ENCODE measurements at places on chromosomes 4 and X.

GRCh38 chr4:52574036-52574435, 85.1 kb downstream of the USP46 start:
- no peak for DNase-seq

GRCh38 chr4:110869114-110869513, 246.2 kb upstream of the PITX2 start:
- no peak for DNase-seq

DNA sequence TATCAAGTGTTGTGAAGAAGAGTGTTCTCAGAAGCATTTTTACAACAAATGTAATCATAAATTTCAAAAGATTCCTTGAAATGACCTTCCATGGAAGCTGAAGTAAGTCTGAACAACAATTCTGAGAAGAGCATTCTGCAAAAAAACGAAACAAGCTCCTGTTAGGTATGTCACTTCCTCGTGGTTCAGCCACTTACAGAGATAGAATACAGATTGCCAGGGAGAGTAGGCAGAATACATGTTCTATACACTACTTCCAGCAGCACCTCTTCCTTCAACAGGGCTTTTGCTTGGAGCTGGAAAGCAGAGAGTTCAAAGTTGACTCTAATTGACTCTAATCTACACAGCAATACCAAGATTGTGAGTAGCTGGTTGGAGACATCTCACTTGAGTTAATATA, 274.5 kb downstream of the ADGRA3 start:
- DNase-seq: no peak

- no peak for DNase-seq
Measured at GRCh38 chr4:141933978-141934377, 297.6 kb downstream of the IL15 start.

- no peak for DNase-seq
Measured at GRCh38 chr4:1239950-1240307, 9.0 kb downstream of the CTBP1 start.

DNA sequence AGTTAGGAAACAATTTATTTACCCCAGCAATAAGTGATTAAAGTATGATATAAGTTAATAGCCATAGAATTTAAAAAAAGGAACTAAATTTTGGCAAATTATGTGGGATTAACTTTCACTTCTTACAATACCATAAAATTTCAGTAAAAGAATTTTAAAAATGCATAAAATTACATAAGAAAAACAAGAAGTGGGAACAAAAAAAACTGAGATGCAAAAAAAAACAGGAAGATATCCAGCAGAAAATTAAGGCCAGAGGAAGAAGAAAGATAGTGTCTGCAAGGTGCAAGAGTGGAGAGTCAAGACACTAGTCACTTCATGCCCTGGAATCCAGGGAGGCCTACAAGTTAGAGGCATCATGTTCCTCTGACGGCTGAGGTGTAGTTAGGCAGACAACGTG, 184.2 kb downstream of the GASK1B start:
- DNase-seq: no peak

DNA sequence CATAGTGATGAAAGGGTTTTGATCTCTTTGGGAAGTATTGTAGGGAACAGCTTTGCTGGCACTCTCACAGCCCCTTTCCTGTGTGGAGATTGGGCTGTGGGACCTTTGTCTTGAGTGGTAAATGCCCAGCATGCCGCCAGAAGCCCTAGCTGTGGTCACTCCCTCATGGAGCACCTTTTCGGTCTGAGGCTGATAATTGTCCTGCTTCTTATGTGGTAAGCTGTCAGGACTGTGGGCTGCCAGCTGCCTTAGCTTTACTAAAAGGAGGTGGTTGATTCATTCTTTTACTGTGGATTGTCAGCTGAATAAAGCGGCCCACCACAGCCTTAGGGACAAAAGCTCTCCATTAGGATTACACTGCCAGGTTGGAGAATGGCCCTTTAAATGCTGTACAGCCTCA, 7.1 kb downstream of the PASD1 start:
- no peak for DNase-seq

DNA sequence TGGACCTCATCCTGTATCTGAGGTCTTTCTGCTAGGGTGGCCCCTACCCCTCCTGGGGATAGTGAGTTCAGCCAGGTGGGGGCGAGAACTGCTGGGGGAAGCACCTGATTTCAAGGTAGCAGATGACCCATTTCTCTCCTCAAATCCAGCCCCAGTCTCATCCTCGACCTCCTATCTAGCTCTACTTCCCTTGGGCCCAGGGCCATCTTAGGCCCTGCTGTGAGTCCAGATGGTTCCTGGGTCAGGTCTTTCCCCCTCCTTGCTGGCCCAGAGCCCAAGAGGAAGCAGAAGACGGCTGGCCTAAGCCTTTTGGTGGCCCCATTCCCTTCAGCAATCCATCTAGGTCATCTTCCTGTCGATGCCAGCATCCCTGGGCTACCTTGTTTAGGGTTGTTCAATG, 3.3 kb downstream of the CDK16 start:
- no peak for DNase-seq

- DNase-seq: no peak
Measured at GRCh38 chrX:118519411-118520215, 24.0 kb downstream of the DOCK11 start.

DNA sequence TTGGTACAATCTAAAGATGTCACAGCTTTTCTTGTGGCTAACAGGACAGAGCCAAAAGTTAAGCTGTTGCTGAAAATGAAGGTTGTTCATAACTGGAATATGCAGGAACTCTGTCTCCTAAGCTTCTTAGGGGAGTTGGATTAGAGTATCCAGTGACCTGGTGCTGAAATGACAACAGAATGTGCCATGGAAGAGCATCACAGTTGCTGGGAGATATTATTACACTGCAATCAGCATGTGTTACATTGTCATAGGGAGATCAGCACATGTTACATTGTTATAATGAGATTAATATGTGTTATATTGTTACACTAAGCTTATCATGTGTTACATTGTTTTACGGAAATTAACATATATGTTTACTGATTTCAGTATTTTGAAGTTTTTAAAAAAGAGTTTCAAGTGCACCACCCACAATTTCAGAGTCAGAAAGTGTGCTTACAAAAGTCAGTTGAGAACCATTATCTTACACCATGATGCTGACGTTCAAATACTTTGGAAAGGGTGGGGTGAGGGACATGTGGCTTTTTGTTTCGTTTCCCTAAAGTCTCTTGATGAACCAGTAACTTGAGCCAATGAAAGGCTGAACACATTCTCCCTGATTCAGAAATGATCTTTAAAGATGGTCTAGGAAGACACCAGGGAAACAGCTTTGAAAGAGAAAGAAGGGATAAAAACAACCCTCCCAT, 113.4 kb downstream of the DRD5 start:
- DNase-seq: peak; percentile 2

GRCh38 chrX:150694738-150695410, 1.7 kb downstream of the MTMR1 start:
- DNase-seq: peak; percentile 27

DNA sequence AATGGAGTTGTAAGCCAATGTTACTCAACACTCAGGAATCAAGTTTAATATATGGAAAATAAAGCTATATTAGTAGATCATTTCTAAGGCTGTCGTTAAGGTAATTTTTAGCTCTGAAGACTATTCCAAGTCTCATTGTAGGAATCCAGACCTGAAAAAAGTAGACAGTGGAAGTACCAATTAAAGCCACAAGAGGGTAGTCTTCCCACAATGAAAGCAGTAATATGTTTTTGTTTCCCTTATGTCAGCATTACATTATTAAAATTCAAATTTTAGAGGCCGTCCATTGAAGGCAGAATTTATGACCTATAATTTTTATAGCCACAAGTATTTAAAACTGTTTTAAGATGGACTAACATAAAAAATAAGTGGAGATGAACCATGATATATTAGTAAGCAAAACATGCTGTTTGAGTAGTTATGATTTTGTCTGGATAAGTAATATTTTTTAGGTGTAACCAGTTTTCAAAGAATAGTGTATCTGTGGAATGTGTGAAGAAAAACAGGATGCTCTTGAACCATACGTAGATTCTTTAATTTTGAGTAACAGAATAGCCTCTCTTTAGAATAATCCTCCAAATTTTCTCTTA, 372.6 kb upstream of the TECRL start:
- peak; percentile 34 for DNase-seq

DNA sequence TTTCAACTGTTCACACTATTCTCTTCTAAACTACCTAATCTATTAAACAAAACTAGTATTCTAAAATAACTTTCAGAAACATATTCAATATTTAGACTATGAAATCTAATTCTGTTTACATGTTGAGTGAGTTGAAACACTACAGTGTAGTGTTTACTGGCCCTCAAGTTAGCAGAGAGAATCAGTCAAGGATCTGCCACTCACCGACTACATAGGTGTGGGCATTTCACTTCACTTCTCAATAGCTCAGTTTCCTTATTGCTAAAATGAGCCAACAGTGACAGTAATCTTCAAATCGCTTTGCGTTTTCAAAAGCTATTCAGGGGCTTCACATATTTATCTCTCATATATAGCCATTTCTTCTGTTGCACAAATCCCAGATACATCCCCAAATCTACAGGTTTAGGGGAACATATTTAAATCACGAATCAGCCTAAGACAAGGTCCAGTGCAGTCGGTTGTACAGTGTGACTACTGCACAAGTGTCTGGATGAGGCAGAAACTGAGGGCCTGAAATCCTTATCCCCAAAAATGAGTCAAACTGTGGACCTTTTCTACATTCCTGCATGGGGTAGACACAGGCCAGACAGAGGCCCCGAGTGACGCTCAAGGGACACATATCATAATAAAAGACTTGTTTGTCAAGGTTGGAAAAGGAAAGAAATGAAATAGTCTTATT, 129.8 kb downstream of the PPP3CA start:
- no peak for DNase-seq

DNA sequence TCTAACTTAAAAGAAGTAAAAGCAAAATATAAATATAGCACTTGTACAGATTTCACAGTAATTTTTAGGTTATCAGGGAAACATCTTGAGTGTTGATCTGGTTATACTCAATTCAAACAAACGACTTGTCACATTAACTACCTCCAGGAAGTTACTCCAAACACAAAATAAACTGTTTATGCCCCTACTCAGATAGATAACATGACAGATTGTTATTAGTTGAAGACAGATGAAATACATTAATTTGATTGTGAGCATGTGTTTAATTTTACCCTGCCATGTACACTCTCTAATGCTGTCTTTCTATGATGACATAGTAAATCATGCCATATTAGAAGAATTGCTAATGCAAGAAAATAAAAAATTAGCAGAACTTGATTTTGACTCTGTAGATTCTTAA, 88.0 kb downstream of the RAB28 start:
- no peak for DNase-seq

- DNase-seq: no peak
Measured at GRCh38 chrX:39652336-39652735, 445.4 kb downstream of the BCOR start.

DNA sequence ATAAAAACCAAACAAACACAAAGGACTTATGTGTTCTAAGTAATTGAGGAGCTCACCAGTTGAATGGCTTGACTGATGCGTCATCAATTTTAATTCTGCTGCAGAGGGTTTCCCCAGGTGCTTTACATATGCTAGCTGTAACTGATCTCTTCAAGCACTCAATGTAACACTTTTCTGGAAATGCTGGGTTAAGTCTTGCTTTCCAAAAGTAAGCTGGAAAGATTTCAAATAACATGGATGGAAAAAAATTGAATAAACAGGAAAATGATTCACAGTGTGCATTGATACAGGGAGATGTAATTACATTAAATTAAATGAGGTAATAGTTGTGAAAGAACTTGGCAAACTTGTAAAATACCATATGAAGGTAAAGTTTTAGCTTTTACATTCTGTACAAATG, 186.7 kb upstream of the WDFY3 start:
- DNase-seq: peak; percentile 22

- no peak for DNase-seq
Measured at GRCh38 chr4:77631276-77631675, 25.7 kb downstream of the CXCL13 start.

GRCh38 chrX:44143061-44143602, 169.9 kb upstream of the NDP start:
- no peak for DNase-seq

- DNase-seq: no peak
Measured at GRCh38 chrX:154873329-154873728, 12.8 kb upstream of the F8A1 start.

DNA sequence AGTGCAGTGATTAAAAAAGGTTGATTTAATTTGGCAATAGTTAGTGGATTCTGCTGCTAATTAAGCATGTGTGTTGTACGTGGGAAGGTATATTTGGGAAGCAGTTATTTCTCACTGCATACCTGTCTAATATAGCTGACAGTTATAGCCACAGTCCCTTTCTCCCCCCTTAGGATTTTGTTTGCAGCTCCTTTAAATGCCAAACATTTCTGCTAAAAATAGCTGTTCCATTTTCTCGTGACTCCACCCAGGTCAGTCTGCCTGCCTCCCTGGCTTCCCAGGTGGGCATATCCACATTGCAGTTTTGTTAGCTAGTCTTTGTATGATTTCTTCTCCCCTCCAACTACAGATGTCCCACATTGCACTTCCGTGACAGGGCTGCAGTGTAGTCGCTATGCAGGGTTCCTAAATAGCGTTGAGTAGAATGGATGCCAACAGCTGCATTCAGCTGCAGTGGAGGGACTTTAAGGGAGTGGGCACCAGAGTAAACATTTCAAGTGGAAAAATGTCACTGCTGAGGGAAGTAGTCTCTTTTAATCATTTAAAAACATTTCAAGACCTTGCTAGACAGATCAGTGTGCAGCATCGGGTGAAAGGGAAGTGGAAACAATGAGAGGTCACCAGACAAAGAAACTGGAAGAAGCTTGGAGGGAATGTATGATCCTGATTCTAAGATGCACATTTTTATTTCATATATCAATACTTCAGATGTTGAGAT, 326.3 kb downstream of the RAPGEF2 start:
- peak; percentile 9 for DNase-seq

GRCh38 chr4:174358829-174359228, 75.1 kb downstream of the CEP44 start:
- no peak for DNase-seq

DNA sequence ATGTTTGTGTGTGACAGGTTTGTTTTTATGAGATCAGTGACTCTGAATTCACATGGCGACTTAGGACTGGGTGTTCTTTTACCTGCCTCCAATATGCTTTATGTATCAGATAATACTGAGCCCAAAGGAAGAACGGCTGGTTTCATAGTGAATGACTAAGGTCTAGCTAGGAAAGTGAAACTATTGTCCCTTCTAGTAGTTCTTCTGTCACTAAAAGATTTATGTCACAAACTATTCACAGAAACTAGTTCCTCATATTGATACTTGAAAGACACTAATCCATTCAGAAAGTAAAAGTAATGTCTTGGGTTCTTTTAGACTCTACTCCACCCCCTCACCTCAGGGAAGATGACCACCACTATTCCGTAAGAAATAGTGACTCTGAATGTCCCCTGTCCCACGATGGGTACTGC, 81.7 kb downstream of the EGF start:
- no peak for DNase-seq

- no peak for DNase-seq
Measured at GRCh38 chr4:123361195-123361861, 35.3 kb upstream of the SPRY1 start.

Measured in NCI-H2171 treated with DMSO at 0.1 percent for 48 hours (cell line).